Myocyte (in vitro differentiated cells): ENCODE measurements at places on chromosomes 6 and 20. TPM values are rescaled to one million over a fixed set of nuclear protein-coding genes. Genes with fewer than 3 reads are reported as not detected.

The PCSK2 gene
- 0.35 TPM in 1 of 2 replicates, not detected in the other for total RNA-seq

The ARMH2 gene
- total RNA-seq = not detected in 2 replicates

The TPX2 gene
- total RNA-seq = 7.0 and 10.5 TPM in 2 replicates

The FAM83D gene
- total RNA-seq = 0.21 and 0.67 TPM in 2 replicates

The LINC00237 gene
- not detected in 2 replicates for total RNA-seq

The NKX2-4 gene
- not detected in 2 replicates for total RNA-seq

The HLA-DRA gene
- total RNA-seq = 0.45 and 0.47 TPM in 2 replicates

The PRSS16 gene
- not detected in 2 replicates for total RNA-seq

The GTSF1L gene
- total RNA-seq = not detected in 2 replicates

The LGSN gene
- total RNA-seq = not detected in 2 replicates

The RAET1G gene
- not detected in 2 replicates for total RNA-seq

The KHDC1L gene
- not detected in 2 replicates for total RNA-seq

The OXT gene
- total RNA-seq = not detected in 2 replicates

The SCRT2 gene
- total RNA-seq = not detected in 2 replicates

The TGM3 gene
- total RNA-seq = not detected in 2 replicates

The WFDC10B gene
- not detected in 2 replicates for total RNA-seq

The TSPYL4 gene
- 30.4 and 34.9 TPM in 2 replicates for total RNA-seq

The ENPP5 gene
- total RNA-seq = 0.35 and 0.42 TPM in 2 replicates

The KIF25 gene
- total RNA-seq = 0.16 TPM in 1 of 2 replicates, not detected in the other

The HLA-DOB gene
- total RNA-seq = not detected in 2 replicates

The MYL9 gene
- 162 and 190 TPM in 2 replicates for total RNA-seq

The CCR6 gene
- total RNA-seq = not detected in 2 replicates

The SLC35F1 gene
- total RNA-seq = not detected in 2 replicates
